ENCODE measurements at places on chromosomes 3 and 15.

GRCh38 chr3:170731281-170731680 lies 138.7 kb downstream of the RPL22L1 start:
- DNase-seq, result no peak

DNA sequence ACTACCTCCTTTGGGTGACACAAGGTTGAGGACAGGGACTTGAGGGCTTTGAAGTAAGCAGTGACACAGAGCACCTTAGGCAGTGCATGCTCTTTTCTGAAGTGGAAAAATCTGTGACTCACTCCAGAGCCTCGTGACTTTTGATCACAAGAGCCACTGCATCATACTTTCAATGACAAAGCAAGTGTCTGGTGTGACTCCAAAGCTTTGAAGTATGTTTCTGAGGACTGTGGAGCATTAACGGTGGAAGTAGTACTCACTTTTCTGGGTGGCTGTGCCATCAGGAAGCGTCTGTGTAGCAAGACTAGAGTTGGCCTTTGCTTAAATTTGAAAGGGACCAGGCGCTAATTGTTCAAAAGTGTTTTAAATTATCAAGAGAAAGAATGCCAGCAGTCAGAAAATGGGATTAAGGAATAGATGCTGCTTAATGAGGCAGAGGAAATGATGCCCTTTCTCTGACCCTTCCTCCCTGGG lies 210.7 kb upstream of the TRIM42 start:
- DNase-seq, result no peak

- DNase-seq, result no peak
Observed at GRCh38 chr3:186121278-186121677, 12.4 kb upstream of the ETV5 start.

- DNase-seq, result no peak
Observed at GRCh38 chr3:47910233-47910632, 106.0 kb downstream of the MAP4 start.

GRCh38 chr3:169218314-169218983 lies 445.1 kb downstream of the MECOM start:
- peak; percentile 50 for DNase-seq

GRCh38 chr3:98824256-98824655 lies 61.1 kb downstream of the ST3GAL6 start:
- DNase-seq, result no peak

- DNase-seq, result no peak
Observed at GRCh38 chr3:50112462-50112861, 23.7 kb downstream of the RBM5 start.

DNA sequence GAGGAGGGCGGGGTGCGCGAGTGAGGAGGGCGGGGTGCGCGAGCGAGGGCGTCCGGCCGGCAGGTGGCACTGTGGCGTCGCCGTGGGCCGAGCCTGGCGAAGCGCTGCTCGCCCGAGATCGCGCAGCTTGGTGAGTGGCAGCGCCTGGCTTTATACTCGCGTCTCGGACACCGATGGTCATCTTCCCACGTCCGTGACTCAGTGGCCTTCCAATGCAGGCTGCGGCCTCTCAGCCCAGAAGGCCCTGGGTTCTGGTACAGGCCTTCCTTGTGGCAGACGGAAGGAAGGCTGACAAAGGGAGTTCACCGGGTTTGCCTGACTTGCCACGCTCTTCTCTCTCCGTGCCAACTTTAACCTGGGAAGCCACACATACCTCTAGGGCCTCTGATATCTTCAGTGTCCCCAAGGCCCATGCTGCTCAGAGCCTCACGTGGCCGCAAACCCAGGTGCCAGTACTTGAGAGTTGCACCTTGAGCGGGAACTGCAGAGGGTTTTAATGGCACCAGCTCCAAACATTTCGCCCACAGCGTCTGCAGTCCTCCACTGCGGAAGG lies 195.3 kb upstream of the LYSMD4 start:
- peak; percentile 80 for DNase-seq

DNA sequence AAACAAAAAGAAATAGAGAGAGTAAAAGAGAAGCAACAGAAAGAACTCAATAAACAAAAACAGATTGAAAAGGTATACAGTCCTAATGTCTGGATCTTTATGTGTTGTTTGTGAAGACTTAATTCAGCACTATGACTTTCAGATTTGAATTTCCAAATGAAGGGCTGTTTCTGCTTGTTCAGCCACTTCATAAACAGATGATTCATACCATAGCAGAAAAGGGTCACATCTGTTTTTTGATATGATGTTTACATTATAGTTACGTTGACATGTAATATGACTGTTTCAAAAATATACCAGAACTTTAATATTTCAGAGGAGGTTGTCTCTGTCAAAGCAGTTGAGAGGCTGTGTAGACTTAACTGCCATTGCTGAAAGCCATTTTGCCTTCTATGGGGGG lies 24.1 kb downstream of the ASB14 start:
- DNase-seq, result no peak

DNA sequence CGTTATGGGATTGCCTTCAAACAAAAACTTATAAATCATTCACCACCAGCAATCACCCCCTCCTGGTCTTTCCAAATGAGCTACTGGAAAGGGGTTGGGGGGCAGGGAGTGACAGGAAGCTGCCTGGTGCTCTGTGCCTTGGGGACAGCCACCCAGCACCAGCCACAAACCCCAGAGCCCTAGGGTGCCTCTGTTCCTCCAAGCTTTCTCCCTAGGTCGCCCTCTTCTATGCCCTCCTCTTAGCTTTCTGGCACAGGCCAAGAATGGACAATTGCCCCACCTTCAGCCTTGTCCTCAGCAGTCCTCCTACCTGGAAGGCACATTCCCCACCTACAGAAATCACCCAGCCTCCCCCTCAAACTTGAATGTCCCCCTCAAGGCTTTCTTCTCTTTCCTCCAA lies 3.3 kb downstream of the OXTR start:
- DNase-seq, result no peak

All from H1 (cell line).